Effector memory CD4-positive, alpha-beta T cell (primary cell): ENCODE measurements at places on chromosomes 4 and X.
A peak's percentile ranks its signal among the peaks of the same experiment; 100 is the strongest.

- DNase-seq, result no peak
Observed at GRCh38 chrX:123846577-123847038, 13.2 kb upstream of the XIAP start.

GRCh38 chr4:111519683-111520082, 625.6 kb upstream of the FAM241A start:
- DNase-seq, result no peak

DNA sequence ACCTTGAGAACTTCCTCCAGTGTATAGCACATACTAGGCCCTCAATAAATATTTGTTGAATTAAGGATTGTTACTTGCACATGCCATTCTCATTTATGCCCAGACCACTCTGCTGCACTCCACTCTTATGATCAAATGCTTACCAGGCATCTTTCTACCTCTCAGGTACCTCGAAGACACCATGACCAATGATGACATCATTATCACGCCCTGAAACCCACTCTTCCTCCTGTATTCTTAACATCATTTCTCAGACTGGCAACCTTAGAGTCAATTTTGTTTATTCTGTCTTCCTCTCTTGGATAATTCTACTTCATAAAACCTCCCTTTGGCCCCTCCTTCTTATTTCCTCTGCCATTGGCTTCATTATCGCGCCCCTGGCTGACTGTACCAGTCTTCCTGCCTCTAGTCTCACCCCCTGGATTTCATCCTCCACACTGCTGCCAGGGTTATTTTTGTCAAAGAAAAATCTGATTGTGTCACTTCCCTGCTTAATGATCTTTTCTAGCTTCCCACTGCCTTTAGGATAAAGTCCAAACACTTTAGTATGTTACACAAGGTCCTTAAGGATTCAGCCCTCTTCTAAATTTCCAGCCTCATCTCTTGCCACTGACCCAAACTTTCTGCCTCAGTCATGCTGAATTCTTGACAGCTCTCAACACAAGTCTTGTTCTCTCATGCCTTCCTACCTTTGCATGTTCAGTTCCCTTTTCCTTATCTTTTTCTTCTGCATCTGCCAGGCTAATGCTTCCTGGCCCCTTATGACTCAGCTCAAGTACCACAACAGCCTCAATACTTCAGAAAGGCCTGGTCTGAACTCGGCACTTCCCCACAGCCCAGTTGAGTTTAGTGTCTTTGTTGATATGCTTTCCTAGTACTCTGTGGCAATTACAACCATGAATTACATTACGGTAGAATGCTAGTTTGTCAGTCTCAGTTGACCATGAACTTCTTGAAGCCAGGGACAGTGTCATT, 45.8 kb downstream of the HDAC8 start:
- no peak for DNase-seq

DNA sequence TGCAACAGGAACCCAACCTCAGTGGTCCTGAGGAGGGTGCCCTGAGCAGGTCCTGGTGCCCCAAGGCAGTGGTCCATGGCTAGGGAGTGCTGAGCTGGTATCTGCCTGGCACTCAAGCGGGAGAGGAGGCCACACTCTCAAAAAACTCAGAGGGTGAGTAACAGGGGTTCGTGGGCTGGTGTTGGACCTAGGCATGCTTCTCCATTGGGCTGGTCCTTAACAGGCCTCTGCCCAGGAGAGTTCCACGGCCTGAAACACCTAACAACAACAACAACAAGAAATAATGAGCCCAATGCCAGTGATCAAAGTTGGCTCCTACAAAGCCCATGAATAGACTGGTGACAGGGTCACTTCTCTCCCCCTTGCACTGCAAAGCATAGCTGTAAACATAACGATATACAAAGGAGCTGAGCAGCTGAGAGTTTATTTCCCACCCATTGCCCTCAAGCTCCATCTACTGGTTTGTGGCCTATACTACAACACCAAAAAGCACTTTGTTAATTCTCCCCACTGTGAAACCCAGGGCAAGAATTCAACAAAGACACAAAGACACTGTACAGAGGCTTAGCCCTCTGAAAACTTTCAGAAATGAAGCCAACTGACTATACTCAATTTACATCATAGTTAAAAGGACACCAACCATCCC, 736.1 kb upstream of the ADGRL3 start:
- DNase-seq, result no peak

GRCh38 chr4:39044956-39045826, 13.0 kb upstream of the TMEM156 start:
- DNase-seq, result no peak

- DNase-seq, result no peak
Observed at GRCh38 chr4:26178854-26179253, 142.0 kb upstream of the RBPJ start.

DNA sequence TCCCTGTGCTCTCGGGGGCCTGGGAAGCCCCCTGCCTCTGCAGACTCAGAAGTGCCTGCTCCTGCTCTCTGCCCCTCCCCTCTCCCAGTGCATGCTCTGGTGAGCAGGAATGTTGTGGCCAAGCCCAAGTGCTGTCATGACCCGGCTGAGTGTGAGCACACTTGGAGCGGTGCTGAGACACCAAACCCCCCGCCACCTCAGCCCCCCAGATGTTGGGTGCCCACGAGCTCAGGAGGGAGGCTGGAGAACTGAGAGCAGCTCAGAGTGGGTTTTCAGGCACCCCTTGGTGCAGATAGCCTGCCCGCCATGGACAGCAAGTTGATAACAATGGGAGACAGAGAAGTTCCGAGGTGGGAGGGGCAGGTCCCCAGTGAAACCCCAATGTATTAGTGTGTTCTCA, 477.4 kb downstream of the ACTRT1 start:
- no peak for DNase-seq

DNA sequence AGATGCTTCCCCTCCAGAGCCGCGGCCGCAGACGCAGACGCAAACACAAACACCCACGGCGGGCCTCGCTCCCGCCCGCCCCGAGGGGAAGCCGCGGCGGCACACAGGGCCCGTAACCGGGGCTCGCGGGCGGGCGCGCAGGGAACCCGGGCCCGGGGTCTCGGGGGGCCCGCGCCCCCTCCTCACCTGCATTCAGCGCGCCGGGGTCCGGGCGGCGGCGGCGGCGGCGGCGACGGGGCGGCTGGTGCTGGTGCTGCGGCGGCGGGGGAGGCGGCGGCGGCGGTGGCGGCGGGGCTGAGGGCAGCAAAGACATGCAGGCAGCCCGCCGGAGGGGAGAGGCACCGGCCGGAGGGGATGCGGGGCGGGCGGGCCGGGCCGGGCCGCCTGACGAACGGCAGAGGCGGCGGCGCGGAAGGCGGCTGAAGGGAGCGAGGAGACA, 255 bp upstream of the CNOT6L start:
- DNase-seq, result no peak

DNA sequence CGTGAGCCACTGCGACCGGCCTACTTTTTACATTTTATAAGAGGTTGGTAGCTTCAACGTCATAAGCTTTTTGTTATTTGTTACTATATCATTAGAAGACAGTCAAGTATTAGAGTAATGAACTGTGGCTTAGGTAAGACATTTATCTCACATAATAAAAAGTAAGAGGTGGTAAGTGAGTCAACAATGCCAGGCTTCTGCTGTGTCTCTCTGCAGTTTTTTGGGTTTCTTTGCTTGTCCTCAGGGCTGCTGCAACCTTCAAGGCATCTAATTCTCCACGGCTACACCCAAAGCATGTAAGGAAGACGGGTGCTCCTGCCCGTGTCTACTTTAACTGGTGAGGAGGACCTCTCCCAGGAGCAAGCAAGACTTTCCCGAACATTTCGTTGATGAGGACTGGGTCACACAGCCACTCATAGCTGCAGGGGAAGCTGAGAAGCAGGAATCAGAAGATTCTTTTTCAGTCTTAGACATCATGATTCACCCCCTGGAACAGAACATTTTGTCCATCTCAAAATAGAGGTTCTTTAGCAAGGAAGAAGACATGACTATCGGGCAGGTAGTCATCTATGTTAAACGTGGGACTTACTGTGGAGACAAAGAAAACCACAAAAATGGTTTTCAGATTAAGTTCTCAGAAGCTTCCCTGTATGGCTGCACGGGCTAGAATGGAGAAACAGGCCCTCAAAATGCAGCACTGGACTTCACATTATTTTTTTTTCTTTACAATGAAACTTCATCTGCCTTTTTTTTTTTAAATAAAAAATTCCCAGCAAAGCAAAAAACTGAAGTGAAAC, 13.0 kb upstream of the RHOH start:
- no peak for DNase-seq

DNA sequence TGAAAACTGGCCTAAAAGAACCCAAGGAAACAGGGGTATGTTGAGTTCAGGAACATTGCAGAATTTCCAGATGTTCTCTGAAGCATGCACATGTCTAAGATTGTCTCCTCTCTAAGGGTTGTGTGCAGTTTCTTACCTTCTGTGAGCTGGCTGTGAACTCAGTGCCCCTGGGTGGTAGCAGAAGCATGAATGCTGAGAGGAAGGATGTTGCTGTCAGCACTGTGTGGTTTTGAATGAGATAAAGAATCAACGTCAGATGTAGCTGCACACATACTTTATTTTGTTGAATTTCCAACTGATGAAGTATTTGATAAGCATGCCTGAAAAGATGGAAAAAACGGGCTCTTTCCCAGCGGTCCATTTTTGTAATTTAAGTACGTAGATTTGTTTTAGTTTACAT, 23.8 kb upstream of the CD38 start:
- DNase-seq, result peak; percentile 14

GRCh38 chr4:10809905-10810304, 125.3 kb upstream of the CLNK start:
- DNase-seq, result no peak

DNA sequence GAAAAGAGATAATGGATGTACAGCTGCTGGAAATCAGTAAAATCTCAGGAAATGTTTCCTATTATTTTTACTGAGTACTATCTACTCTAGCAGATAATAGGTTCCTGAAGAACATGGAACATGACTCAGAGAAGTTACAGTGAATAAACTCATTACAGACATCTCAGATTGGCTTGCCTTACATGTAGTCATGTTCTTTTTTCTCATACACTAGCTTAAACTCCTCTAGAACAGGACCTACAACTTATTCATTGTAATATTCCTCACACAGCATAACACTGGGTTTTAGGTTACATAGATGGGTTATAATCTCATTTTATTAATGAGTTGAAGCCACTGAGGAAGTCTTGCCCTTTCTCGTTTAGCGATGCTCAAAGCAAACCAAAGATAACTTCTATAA, 86.9 kb upstream of the BMP2K start:
- DNase-seq, result no peak

- DNase-seq, result no peak
Observed at GRCh38 chr4:181517491-181517890, 725.7 kb upstream of the TENM3 start.

- no peak for DNase-seq
Observed at GRCh38 chr4:154399259-154399974, 92.2 kb downstream of the DCHS2 start.

- DNase-seq, result no peak
Observed at GRCh38 chr4:149164282-149164681, 651.4 kb downstream of the IQCM start.

GRCh38 chr4:182289809-182290208, 46.6 kb downstream of the TENM3 start:
- no peak for DNase-seq

DNA sequence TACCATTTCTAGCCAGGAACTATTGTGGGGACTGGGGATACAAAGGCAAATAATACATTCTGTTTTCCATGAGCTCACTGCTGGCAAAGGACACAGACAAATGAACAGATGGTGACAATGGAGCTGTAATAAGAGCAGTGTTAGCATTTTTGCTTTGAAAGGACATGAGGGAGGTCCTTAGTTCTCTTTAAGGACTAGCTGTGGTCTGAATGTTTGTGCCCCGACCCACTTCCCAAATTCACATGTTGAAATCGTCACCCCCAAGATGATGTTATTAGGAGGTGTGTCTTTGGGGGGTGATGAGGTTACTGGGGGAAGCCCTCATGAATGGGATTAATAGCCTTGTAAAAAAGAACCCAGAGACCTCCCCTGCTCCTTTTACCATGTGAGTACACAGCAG, 30.3 kb downstream of the CCNG2 start:
- DNase-seq, result no peak
